ENCODE measurements at places on chromosomes 1 and 21.

- no peak for DNase-seq
These were observed 1.0 kb downstream of the NCDN start for GRCh38 chr1:35558374-35559316.

GRCh38 chr1:187999973-188000372 lies 1171.2 kb downstream of the PLA2G4A start:
- no peak for DNase-seq

GRCh38 chr21:43277481-43278351 lies 108.9 kb downstream of the CRYAA start:
- no peak for DNase-seq

DNA sequence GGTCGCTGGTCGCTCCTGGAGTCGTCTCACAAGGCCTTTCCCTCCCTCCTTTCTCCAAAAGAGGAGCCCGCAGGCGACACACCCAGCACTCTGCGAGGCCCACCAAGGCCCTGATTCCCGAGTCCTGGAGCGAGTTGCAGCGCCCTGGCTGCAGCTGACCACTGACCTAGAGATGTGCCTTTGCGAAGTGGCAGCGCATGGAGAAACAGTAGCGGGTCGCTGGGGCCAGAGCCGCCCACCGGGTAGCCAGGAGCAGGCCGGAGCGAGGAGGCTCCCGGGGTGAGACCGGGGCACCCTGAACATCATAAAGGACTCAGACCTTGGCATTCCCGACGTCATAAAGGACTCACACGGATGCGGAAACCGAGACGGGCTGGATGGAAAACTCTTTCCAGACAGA lies 10.3 kb upstream of the NBPF11 start:
- DNase-seq, result no peak

DNA sequence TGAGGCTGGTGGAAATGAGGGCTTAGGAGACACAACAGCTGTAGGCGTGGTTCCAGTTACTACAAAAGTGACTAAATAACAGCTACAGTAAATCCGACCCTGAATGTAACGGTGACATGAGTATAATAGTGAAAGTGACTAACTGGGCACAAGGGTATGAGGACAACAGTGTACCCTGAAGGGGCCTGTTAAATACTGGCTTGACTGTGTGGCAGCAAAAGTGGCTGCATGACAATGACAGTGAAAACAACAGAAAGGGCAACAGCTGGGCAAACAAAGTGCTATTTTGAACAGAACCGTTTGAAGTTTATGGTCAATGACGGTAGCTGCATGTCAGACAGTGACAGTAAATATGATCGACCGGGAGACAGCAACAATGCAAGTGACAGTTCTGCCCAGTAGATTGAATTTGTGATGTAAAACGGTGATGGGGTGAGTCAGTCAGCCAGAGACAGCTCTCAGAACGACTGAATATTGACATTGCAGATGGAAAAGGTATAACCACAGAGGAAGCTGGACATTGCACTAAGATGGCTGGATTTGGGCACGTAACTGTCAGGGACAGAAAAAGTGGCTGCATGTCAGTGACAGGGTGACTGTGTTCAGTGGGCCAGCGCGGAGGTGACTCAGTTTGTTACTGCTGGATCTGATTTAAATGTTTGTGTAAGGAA lies 1.2 kb upstream of the ZBTB40 start:
- DNase-seq, result no peak

DNA sequence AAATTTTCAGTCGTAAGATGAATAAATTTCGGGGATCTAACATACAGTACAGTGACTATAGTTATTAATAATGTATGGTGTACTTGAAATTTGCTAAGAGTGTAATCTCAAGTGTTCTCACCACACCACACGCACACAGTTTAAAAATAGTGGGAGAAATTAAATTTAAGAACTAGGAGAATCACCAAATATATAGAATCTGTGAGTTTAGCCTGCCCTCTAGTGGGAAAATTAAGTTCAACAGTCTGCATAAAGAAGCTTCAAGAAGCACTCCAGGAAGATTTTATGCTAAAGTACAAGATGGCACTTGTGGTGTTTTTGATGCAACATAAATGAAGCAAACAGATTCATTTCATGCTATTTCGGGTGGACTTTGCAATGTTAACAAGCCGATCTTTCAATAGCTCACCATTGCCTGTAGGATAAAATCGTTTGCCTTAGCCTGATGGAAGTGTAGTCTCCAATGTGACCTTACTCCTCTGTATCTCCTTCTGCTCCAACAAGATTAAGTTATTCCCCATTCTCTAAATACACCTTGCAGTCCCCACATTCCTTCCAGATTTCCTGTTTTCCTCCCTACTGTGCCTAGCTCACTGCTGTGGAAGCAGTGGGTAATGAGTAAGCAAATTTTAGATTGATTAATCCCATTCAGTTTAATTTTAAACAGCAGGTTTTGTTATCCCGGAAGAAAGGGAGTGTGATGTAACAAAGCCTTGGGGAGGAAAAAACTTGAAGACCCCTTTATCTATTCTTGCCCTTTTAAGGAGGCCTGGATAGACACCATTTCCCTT lies 8.7 kb upstream of the PIK3C2B start:
- DNase-seq, result no peak

DNA sequence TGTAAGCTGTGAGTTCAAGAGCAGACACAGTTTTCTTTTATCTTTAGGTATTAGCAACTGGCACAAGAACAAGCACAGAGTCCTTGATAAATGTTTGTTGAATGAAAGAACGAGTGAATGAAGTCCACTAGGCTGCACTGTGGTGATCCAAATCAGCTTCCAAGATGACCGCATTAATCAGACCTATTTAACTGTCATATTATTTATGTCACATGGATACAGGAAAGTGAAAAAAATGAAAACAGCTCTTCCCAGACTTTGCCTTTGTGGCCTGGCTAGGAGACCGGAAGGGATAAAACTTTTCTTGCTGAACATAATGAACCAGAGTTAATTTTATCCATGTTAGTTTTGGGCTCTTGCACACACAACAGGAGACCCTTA lies 261.3 kb downstream of the TNR start:
- DNase-seq, result no peak

- DNase-seq, result no peak
These were observed 113.7 kb upstream of the RRP15 start for GRCh38 chr1:218171302-218171893.

- DNase-seq, result no peak
These were observed 271.3 kb upstream of the KIAA0040 start for GRCh38 chr1:175463853-175464252.

GRCh38 chr1:197399755-197400521 lies 131.9 kb downstream of the CRB1 start:
- DNase-seq, result no peak

DNA sequence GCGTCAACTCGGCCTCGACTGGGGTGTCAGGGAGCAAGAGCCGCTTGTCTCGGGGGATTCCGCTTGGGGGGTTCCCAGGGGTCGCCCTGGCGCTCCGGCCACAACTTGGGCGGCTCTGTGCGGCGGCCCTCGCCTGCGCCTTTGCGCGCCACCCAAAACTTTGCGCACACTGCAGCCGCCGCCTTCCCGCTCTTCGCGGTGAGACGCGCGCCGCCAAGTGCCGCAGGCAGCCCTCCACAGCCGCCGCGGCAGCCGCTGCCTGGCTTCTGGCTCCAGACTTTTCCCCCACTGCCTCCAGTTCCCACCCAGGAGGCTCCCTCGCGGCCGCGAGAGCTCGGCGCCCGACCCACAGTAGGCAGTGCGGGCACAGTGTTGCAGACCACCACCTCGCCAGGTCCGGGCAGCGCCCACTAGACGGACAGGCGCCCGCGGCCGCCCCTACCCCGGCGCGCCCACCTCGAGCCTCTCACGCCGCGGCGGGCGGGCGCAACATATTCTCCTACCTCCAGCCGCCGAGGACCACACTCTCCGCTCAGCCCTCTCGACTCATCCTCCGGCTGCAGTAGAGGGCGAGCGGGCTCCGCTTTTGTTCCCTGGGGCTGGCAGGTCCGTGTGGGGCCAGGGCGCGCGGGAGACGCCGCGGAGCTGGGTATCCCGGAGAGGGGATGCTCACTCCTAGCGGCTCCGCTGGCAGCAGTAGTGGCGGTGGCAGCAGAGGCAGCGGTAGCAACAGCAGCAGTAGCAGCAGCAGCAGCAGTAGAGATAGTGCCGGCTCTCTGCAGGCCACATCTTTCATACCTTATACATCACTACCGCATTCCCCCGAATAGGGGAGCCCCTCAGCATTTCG lies 296.6 kb downstream of the OMA1 start:
- DNase-seq, result peak; percentile 20

DNA sequence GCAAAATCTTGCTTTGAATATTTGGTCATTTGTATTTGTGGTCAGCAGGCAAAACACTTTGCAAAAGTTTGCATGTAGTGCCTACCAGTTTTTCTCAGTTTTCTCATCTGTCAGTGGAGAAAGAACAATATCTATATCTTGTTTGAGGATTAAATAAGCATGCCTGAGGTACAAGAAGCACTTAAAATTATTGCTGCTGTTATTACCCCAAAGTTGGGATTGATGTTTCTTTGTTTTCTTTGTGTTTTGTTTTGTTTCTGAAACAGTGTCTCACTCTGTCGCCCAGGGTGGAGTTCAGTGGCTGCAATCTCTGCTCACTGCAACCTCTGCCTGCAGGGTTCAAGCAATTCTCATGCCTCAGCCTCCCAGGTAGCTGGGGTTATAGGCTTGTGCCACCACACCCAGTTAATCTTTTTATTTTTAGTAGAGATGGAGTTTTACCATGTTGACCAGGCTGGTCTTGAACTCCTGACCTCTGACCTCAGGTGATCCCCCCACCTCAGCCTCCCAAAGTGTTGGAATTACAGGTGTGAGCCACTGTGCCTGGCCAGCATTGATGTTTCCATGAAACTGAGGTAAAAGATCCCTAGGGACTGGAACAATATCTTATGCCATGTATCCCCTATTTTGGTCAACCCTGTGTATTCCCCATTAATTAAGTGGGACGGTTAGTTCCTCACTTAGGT lies 15.9 kb downstream of the RAP1A start:
- DNase-seq, result no peak

DNA sequence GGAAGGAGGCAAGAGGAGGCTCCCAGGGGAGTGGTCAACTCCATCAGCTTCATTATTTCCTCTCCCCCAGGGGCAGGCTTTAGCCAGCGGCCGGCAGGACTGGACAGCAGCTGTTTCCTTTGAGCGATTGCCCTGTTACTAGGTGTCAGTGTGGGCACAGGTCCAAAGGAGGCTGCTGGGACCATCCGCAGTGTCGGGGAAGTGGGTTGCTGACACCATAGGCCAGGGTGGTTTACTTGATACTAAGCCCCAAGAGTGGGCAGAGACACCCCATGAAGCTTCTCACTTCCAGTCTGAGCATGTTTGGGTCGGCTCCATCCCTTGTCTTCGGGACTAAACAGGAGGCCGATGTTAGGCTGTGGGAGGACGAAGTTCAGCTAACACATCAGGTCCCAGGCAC lies 63.6 kb downstream of the KAZN start:
- DNase-seq, result peak; percentile 17

DNA sequence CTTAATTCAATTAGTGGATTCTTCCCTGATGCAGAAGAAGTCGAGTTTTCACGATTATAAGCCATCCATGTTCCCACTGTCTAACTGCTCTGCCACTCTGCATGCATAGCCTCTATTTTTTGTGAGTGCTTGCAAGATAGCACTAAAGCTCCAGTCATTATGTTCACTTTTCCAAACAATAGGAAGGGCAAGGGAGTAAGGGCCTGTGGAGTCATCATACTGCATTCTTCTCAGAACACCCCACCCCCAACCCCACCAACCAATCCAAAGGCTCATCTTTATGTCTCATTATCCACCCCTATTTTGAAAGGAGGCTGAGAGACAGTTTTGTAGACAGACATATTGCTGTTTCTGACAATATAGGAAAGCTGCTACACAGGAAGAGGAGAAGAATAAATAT lies 471.7 kb upstream of the ADGRL2 start:
- no peak for DNase-seq

GRCh38 chr1:201261771-201262547 lies 21.3 kb upstream of the PKP1 start:
- DNase-seq, result no peak

- no peak for DNase-seq
These were observed 16.9 kb upstream of the BTG2 start for GRCh38 chr1:203288400-203288799.

- DNase-seq, result no peak
These were observed 31.8 kb downstream of the UCK2 start for GRCh38 chr1:165858967-165859845.

- DNase-seq, result no peak
These were observed 15.5 kb downstream of the ST3GAL3 start for GRCh38 chr1:43722810-43723209.

GRCh38 chr1:244817415-244817894 lies 18.0 kb upstream of the COX20 start:
- no peak for DNase-seq

- DNase-seq, result peak; percentile 24
These were observed at the start of gene BRINP2 for GRCh38 chr1:177170756-177171535. TSS of gene BRINP2 (plus strand) at chr1:177170958. CDS start at chr1:177229877, 58,919 bp downstream.

DNA sequence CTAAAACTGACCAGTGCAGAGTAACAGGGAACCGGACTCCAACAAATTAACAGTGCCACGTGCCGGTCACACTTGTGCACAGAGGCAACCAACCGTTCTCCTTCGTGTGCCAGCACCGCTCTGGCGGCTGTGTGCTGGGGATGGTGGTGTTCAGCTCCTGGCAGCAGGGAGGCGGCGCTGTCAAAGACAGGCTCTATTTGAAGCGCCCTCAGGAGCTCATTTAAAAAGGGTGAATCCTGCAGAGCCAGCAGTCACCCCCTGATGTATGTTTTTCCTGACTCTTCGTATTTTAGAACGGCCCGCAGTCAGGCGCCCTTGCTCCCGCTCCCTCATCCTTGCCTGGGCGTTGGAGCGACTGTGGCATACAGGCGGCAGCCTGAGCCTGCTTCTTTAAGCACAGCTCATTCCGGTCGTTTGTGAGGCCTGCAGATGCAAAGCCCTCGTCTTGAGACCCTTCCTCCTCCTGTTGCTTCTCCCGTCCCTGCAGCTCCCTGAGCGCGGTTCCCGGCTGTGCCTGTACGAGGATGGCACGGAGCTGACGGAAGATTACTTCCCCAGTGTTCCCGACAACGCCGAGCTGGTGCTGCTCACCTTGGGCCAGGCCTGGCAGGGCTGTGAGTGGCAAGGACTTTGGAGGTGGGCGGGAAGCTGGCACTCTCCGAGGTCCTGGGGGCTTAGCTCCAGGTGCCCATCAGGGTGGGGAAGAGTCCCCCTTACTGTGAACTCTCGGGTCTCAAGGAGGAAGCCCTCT lies 1.1 kb downstream of the DFFB start:
- no peak for DNase-seq

Measured in uterus (tissue), 4 donors.